Iris pigment epithelial cell (primary cell): ENCODE measurements at places on chromosomes 11 and 22.

GRCh38 chr11:20561915-20562314 is 37.5 kb upstream of the SLC6A5 start:
- DNase-seq = no peak

DNA sequence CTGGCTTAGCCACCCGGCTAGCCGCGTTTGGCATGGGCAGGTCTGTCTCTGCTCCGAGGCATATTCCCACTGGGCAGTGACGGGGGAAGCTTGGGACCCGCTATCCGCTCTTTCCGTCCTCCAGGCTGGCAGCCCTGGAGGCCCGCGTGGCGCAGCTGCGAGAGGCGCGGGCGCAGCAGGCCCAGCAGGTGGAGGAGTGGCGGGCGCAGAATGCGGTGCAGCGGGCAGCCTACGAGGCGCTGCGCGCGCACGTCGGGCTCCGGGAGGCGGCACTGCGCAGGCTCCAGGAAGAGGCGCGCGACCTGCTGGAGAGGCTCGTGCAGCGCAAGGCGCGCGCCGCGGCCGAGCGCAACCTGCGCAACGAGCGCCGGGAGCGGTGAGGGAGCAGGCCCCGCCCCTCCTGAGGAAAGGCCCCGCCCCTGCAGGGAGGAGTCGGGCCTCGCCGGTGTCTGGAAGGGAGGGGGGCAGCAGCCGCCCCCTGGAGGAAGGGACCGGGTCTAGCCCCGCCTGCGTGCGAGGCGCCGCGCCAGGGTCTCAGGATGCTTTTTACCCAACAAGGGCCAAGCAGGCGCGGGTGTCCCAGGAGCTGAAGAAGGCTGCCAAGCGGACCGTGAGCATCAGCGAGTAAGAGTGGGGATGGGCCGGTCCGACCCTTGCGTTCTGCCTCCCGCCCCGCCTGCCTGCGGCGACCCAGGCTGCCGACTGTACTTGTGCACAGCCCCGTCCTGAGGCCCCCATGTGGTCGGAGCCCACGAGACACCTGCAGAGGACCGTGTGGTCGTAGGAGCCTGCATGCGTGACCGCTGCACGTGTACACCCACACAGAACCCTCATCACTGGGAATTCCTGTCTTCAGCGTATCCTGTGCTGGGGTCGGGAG is 7.9 kb downstream of the ATG16L2 start:
- peak; percentile 88 for DNase-seq

- DNase-seq = peak; percentile 41
These were observed 31.4 kb upstream of the AQP11 start for GRCh38 chr11:77558380-77558779.

DNA sequence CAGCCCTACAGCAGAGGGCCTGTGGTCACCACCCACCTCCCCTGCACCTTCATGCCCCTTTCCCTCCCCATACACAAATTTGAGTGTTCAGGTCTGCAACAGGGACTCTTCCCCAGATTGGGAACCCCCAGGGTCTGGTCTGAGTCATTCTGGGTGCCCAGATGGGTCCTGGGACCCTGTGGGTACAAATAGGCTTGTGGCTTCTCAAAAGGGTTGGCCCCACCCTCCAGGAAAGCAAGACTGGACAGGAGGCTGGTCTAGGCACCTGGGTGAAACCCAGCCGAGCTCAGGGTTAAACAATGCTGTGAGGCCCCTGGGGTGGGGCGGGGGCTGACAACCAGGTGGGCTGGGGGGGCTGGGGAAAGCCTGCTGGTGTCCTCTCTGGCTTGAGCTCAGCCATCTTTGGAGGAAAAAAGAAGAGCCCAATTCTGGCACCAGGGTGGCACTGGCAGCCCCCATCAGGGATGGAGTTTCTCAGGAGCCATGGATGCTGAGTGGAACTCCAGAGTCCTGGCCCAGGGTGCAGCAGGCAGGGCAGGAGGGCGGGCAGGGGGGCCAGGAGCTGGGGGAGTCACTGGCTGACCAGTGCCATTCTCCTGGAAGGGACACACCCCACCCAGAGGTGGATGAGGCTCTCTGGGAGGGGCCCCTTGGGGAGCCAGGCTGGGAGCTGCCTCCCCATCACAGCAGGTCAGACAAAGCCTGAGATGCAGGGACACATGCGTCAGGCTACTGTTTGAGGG is 1.1 kb downstream of the SEPTIN5 start:
- DNase-seq = no peak

DNA sequence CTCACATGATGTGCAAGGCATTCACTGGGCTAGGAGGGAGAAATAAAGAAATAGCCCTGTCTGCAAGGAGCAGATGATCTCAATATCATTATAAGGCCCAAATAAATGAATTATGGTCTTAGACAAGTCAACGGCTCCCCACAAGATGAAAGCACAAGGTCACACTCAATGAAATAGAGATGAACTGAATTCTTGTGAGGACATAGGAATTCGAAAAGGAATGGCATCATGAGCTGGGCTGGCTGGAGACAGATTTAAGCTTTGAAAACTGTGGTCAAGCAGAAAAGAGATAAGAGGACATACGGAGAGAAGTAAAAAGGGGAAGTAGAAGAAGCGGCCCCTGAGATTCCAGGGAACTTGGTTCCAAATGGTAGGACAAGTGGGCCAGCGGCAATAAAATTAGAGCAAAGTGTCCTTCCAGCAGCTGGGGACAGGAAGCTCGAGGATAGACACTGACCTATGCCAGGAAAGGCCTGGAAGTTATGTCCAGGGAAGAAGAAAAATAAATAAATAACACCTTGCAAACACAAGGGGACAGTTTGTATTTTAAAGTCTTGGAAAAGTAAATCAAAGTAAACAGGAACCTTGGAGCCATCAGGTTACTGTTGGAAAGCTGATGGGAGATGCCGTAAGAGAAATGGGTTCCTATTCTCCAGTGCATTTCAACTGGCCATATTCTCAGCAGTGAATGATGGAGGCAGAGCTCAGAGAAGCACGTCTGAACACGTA is 37.8 kb downstream of the GALNT18 start:
- peak; percentile 4 for DNase-seq

GRCh38 chr11:6655020-6655789 is 404 bp downstream of the DCHS1 start:
- no peak for DNase-seq

- no peak for DNase-seq
These were observed 26.1 kb downstream of the SMCO4 start for GRCh38 chr11:93517041-93517440.

DNA sequence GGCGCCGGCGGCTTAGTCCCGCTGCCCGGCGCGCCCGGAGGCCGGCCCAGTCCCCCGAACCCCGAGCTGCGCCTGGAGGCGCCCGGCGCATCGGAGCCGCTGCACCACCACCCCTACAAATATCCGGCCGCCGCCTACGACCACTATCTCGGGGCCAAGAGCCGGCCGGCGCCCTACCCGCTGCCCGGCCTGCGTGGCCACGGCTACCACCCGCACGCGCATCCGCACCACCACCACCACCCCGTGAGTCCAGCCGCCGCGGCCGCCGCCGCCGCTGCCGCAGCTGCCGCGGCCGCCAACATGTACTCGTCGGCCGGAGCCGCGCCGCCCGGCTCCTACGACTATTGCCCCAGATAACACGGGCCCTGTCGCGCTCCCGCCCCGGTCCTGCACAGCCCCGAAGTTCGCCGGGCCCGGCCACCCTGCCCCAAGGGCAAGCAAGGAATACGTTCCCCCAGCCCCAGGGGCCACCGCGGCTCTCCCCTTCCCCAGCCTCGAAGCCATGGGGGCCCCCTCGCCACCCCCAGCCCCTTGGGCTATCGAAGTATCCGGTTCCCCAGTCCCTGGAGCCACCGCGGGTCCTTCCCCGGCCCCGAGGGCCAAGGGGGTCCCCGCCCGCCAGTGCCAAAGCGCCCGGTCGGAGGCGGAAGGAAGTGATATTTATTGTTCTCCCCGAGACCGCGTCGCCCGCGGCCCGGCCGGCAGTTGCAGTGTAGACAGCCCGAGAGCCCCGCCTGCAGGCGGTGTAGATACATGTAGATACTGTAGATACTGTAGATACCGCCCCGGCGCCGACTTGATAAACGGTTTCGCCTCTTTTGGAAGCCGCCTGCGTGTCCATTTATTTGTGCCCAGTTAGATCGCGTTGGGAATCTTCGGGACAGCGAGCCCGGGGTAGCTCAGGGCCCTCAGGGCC is 6.2 kb downstream of the TBX1 start:
- no peak for DNase-seq

DNA sequence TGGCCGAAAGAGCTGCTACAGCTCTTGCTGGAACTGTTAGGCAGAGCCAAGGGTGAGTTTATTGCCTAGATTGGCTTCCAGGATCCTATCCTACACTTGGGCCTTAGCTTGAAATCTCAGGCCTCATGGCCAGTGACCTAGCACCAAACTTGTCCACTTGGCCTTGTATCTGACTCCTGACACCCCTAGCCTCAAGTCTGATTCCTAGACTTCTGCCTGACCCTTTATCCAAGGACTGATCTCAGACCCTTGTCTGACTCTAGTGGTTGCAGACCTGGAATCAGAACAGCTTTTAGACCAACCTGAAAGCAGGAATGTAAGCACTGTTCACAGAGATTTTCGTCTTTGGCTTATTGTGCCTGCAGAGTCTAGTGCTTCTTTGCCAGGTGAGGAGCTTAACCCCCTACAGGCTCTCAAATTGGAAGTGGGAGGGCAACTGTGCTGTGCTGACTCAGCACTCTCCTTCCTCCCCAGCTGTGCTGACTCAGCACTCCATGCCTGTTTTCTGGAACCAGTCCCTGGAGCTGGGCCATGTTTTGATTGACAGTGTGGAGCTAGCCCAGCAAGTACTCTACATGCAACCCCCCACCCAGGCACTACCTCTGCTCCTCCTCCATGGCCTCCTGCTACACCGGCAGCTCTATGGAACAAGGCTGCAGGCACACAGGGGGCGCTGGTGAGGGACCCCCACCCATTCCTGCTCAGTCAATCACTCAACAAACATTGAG is 35.1 kb downstream of the RRP8 start:
- DNase-seq = peak; percentile 78

- no peak for DNase-seq
These were observed 133.0 kb upstream of the C11orf58 start for GRCh38 chr11:16605389-16605893.

GRCh38 chr22:48152164-48152775 is 1389.8 kb downstream of the TBC1D22A start:
- no peak for DNase-seq

DNA sequence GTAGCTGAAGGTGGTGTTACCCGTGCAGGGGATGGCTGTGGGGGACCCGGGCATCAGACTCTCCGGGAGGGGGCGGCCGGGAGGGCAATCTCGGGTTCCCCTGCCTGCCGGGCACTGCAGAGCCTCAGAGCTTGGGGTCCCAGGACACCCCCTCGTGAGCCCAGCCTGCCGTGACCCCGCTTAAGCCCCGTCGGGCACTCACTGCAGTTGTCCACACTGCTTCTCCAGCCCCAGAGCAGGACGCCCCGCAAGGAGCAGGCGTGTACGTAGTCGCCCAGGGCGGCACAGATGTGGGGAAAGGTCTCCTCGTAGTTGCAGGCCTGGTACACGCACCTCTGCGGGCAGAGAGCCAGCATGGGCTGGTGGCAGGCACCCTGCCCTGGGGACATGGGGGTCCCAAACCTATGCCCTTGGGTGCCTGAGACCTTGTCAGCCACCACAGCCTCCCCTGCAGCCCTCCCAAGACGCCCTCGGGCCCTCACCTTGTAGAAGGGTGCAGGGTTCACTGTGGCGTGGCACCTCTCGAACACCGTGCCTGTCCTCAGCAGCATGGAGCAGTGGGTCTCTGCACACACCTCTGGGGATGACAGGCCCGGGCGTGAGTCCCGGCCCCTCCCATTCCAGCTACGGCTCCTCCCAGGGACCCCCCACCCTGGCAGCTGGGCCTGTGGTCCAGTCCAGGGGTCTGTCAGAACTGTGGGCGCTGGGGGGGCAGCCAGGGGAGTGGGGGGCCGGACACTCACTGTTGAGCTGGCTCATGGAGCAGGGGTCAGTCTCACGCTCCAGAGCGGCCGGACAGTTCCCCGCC is 8.8 kb downstream of the MUC6 start:
- DNase-seq = no peak

GRCh38 chr22:44033694-44034093 is 9.6 kb downstream of the PARVB start:
- peak; percentile 70 for DNase-seq

DNA sequence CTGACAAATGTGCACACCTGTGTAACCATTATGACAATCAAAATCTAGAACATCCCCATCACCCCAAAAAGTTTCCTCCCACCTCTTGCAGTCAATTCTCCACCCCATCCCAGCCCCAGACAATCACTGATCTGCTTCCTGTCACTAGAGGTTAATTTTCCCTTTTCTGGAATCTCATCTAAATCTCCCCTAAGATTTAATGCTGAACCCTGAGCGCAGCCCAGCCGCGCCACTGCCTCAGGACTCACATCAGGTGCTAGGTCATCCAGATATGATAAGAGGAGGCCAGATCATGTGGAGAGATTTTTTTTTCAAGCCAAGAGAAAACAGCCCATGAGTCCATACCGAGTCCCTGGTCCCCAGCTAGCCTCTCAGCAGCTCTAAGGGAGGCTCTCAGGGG is 4.3 kb upstream of the TMPRSS13 start:
- DNase-seq = no peak

- DNase-seq = peak; percentile 6
These were observed 697.2 kb downstream of the ETS1 start for GRCh38 chr11:127890030-127890615.

DNA sequence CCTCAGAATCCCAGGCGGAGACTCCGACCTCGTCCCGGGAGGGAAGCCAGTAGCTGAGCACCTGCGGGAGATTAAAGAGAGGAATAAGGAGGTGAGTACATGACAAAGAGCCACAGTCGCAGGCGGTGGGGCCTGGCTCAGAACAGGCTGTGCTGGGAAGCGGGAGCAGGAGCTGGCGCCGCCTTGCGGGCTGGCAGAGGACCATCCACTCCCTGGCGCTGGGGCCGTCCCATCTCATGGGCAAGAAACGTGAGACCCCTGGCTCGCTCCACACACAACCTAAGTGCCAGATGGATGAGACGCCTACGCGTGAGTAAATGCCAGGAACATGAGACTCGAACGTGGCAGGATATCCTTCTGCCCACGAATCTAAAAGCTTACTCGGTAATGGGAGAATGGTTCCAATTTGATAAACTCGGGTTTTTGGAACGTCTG is 6.3 kb downstream of the CEND1 start:
- DNase-seq = peak; percentile 80

DNA sequence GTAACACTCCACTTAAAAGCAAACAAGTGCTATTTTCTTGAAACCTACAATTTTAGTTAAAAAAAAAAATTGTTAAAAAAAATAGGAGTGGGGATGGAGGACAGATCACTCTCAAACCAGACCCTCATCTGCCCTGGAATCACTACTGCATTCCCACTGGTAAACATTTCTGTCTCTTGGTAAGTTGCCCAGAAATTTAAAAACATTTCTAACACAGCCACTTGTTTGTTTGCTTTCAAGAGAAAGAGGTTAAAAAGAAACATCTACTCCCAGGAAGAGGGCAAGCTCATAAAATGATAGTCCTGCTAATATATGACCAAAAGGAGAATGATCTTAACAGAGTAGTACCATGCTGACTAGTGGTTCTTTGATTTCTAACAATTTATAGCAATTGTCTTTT is 83.3 kb downstream of the SGSM3 start:
- peak; percentile 32 for DNase-seq
